ENCODE measurements at places on chromosomes 7 and 10.

- no peak for DNase-seq
Measured at GRCh38 chr7:158710651-158711102, 6.1 kb upstream of the NCAPG2 start.

DNA sequence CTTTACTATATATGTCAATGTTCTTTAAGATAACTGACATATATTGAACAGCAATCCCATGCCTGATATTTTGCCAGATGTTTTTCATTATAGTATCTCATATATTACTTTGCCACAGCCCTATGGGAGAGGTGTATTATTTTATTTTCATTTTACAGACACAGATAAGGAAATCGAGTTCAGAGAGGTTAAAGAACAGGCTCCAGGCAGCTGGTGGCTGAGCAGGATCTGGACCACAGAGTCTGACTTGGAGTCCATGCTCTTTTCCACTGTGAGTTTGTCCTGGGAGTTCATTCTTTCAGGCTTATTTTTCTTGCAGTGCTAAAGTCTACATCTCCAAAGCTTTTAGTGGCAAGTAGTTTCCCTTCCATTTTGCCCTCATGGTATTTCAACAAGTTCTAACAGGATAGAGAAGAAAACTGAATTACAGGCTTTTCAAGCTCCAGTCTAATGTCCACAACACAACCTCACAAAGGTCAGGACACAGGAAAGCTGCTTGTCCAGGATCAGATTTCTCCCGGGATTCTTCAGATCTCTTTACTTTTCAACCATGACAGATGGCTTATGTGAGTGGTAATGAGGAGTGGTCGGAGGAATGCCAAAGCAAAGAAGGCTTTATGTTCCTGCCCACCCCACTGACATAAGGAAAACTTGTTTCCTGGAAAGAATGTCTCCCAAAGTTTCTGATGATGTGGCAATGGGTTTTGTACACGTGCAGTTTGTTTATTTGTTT is 13.1 kb upstream of the SLC35B4 start:
- no peak for DNase-seq

DNA sequence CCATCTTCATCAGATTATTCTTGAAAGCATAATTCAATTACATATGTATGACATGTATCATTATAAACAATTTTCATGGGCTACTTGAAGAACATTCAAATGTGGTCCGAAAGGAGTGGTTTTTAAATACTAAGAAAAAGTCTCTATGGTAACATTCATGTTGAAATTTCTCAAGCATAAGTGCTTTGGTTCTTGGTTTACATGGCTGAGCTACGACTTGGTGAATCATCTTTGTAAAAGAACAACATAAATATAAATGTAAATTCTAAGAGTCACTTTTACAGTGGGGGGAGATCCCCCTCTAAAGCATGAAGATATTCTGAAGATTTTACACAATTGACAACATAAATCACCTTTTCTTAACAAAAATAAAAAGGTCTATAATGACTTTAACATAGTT is 118.6 kb downstream of the MAGI2 start:
- DNase-seq: no peak

DNA sequence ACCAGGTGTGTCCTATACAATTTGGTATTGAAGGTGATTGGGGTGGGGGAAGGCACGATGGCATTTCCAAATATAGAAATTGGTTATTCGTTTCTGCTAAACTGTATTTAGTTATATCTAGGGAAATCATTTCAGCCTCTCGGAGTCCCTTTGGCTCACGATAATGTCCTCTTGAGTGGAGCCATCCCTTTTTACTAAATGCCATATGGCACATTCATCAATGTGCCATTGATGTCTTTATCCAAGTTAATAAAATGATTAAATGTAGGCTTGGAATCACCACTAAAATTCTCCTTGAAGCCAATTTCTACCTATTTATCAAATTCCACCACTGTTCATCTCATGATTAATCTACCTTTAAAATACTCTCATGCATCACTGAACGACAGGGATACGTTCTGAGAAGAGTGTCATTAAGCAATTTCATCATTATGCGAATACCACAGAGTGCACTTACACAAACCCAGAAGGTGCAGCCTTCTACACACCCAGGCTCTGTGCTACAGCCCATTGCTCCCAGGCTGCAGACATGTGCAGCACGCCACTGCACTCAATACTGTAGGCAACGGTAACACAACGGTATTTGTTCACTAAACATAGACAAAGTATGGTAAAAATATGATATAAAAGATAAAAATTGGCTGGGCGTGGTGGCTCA is 219.2 kb upstream of the C7orf33 start:
- DNase-seq: no peak

GRCh38 chr10:58919927-58920654 is 256.4 kb upstream of the PHYHIPL start:
- no peak for DNase-seq

- no peak for DNase-seq
Measured at GRCh38 chr7:38274927-38275620, 1.6 kb upstream of the TARP start.

DNA sequence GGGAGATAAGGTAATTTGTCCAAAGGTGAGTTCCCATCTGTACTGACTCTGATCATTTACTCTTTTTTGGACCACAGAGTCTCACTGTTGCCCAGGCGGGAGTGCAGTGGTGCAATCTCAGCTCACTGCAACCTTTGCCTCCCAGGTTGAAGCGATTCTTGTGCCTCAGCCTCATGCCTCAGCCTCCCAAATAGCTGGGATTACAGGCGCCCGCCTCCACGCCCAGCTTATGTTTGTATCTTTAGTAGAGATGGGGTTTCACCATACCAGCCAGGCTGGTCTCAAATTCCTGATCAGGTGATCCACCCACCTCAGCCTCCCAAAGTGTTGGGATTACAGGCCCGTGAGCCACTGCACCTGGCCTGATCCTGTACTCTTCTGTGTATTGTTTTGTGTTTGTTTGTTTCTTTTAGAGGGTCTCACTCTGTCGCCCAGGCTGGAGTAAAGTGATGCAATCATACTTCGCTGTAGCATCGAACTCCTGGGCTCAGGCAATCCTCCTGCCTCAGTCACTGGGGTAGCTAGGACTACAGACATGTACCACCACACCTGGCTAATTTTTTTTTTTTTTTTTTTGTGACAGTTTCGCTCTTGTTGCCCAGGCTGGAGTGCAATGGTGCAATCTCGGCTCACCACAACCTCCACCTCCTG is 2.4 kb downstream of the NOLC1 start:
- DNase-seq: no peak

DNA sequence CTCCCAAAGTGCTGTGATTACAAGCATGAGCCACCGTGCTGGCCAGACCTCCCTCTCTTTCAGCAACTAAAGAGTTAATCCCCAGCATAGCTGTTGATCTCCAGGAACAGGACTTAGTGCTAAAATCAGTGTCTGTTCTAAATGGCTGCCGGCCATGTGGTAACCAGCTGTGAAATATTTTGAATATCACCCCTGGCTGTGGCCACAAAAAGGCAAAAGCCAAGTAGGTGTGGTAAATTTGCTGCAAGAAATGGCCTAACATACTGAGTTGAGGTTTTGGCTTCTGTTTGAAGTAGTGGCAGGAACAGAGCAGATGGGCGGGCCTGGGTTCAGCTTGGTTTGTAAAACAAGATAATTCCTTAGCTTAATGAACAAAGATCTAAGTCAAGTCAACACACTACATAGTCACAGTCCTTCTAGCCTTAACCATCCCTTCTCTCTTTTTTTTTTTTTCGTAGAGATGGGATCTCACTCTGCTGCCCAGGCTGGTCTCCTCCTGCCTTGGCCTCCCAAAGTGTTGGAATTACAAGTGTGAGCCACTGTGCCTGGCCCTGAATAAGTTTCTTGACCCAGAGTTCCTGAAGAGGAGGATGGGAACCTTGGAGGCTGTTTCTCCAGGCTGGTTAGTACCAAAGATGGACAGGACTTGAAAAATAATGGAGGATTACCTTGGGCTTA is 22.7 kb upstream of the AGFG2 start:
- DNase-seq: peak; percentile 4

DNA sequence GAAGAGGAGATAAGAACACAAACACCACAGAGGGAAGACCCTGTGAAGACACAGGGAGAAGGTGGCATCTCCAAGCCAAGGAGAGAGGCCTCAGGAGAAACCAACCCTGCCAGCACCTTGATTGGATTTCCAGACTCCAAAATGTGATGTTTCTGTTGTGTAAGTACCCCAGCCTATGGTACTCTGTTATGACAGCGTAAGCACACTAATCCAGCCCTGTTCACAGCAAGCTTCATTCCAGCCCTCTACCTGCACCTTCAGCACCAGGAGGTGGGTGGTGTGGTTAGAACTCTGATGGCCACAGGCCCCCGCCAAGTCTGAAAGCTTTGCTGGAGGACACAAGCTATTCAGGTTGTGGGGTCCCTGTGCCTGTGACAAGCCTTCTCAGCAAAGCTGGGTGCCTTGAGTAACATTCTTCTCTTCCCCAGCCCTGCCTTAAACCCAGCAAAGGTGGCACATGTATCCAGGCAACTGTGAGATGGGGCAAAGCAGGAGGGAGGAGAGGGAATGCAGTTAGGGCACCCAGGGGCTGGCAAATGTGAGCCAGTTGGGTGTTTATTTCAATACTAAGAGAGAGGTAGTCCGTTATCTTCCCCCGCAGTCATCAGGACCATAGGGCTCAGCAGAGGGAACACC is 4.5 kb downstream of the VSTM4 start:
- no peak for DNase-seq

DNA sequence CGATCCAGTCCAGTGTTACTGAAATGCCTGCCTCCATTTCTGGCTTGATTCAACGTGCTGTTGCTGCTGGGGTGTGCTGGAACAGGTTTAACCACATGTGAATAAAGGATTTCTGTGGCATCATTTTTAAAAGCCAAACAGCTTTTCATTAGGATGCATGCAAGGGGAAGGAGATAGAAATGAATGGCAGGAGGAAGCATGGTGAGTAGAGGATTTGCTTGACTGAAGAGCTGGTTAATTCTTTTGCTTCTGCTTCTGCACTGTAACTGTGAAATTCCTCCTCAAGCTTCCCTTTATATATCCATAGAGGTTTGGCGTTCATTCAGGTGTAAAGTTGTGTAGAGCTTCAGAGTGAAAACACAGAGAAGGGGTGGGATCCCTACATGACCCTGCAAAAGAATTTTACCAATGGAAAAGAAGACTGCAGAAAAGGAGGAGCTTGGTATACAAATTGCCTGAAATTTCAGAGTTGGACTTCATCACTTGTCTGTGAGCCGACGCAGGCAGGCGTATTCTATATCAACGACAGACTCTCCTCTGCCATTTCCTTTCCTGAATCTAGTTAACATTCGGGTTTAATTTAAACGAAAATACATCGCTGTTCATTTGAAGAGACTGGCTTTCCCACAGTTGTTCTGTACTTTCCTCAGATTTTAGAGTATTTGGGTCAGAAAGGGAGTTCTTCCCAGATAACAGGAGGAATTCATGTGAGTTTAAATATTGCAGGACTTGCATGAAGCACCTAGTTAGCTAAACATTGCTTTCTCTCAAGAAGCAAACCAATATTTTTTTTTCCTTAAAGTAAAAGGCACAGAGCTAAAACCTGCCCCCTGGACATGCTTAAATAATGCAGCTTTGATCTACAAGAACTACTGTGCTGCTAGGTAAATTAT is at the start of gene SOSTDC1:
TSS of gene SOSTDC1 (minus strand) at position 270 of the 893 bp plus-strand sequence. CDS start at position 200, 70 bp downstream.
- DNase-seq: no peak

DNA sequence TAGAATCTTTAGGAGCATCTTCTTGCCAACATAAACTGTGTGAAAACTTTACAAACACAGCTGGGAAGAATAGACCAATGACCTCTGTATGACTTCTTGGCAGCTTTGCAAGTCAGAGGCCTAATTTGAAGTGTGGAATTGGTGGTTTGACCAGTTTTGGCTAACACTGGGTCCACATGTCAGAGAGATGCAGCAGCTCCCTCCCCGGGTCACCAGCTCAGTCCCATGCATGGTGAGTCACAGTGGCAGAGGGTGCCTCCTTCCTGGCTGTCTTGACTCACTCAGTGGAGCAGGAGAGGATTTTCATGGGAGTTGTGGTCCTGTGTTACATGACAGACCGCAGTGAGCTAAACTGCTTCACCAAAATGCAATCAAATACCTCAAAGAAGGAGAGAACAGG is 8.2 kb upstream of the STARD3NL start:
- no peak for DNase-seq

- no peak for DNase-seq
Measured at GRCh38 chr7:30817371-30817767, 46.2 kb downstream of the MINDY4 start.

DNA sequence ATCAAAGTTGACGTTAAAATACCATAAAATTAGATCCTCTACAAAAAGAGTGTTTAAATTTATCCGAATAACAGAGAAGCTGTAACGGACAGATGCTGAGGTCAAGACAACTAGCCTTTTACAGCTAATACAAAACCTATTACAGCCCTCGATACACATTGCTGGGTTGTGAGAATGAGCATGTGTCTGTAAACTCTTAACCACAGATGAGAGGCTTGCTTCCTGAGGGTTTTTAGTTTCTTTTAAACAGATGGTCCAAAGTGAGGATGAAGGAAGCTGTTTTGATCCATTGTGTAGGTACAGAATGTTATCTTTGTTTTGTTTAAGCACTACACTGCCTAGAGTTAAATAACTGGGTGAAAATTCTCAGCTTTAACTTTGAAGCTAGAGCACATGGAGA is 578.2 kb downstream of the PARD3 start:
- no peak for DNase-seq

DNA sequence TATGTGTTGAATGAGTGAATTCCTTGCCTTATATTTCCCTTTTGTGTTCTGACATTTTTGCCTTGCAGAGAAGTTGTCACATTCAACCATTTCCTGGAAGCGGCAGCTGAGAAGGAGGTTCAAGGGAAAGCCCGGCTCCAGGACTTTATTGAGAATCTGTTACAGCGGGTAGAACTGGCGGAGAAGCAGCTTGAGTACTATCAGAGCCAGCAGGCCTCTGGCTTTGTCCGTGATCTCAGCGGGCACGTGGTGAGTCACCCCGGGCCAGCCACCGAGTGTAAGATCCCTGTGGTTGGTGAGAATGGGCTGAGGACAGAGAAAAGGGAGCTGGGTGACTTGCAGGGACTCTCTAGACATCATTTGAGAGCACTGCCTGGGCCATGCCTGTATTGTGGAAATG is 14.2 kb downstream of the ZNF365 start:
- no peak for DNase-seq

- no peak for DNase-seq
Measured at GRCh38 chr7:99014113-99014985, 129.6 kb downstream of the SMURF1 start.

DNA sequence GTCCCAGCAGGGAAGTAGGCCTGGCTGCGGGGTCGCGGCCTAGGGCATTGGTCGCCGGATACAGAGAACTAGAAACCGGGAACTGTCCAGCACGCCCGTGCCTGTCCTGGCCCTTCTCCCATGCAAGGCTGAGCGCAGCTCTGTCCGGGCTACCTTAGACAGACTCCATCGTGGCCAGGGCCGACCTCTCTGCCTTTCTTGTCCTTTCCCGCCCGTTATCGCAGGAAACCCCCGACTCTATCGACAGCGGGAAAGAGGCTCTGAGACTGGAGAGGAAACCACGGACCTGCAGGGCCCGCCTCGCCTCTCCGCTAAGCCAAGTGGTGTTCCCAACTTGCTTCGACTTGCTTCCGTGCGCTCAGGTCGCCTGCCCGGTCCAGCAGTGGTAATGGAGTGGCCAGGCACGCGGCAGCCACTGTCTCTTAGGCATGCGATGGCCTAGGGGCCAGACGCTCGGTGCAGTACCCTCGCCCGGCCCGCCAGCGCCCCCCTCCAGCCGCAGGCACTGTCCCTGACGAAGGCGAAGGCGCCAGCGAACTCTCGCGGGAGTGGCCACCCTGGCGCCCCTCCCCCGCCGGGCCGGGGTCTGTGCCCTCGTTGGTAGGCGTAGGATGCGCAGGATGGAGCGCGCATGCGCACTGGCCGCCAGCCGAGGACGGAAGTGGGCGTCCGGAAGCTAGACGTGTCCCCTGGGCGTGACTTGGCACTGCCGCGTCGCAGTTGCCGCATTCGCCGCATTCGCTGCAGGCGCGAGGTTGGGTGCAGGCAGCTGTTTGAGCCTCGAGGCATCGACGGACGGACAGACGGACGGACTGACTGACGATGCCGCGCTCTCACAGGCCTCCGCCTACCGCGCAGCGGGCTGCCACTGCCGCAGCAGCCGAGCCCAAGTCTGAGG is 54.4 kb downstream of the MCMBP start:
- DNase-seq: no peak

Data from activated CD4-positive, alpha-beta T cell treated with anti-CD3 and anti-CD28 coated beads, Interleukin-2, amount 50 U/mL, for 4 hours (primary cell).